ENCODE measurements at places on chromosomes 12 and 14.

GRCh38 chr12:88122666-88123065 is 19.2 kb downstream of the CEP290 start:
- DNase-seq, result no peak

DNA sequence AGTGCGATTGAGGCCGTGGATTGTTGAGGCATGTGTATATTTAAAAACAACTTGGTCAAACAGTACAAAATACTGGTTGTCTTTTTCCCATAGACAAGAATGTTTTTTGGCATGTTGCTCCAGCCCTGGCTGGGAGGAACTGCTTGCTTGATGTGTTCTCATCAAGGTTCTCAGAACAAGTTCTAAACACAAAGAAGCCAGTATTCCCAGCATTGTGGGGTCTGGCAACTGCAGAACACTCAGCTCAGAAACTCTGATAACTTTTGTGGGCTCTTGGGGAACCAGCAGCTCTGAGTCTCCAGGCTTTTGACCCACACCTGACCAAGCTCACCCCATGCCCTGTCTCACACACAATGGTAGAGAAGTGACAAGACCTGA is 27.1 kb upstream of the DICER1 start:
- DNase-seq, result no peak

DNA sequence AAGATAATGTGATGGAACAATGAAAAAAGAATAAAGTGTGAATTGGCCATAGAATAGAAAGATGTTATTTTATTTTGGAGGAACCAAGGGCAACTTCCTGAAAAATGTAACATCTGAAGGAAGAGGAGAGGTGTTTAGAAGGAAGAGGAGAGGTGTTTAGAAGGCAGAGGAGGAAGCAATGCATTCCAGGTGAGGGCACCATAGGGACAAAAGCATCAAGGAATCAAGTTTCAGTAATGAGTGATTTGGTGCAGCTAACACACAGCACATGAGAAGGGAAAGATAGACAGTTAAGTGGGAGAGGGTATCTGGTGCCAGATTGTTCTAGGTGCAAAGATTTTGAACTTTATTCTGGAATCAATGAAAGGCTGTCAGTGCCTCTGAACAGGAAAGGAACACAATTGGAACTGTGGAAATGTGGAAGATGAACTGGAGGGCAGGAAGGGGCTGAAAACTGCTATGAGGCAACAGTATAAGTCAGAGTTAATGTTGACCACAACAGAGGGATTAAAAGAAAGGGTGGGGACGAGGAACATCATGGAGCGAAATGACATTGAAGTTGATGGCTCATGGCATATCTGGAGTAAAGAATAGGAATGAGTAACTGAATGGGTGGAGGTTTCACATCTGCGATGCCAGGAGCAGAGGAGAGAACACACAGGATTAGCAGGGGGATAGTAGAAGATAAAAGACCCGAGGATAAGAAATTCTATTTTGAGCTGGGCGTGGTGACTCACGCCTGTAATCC is 326.6 kb downstream of the LRIG3 start:
- no peak for DNase-seq

DNA sequence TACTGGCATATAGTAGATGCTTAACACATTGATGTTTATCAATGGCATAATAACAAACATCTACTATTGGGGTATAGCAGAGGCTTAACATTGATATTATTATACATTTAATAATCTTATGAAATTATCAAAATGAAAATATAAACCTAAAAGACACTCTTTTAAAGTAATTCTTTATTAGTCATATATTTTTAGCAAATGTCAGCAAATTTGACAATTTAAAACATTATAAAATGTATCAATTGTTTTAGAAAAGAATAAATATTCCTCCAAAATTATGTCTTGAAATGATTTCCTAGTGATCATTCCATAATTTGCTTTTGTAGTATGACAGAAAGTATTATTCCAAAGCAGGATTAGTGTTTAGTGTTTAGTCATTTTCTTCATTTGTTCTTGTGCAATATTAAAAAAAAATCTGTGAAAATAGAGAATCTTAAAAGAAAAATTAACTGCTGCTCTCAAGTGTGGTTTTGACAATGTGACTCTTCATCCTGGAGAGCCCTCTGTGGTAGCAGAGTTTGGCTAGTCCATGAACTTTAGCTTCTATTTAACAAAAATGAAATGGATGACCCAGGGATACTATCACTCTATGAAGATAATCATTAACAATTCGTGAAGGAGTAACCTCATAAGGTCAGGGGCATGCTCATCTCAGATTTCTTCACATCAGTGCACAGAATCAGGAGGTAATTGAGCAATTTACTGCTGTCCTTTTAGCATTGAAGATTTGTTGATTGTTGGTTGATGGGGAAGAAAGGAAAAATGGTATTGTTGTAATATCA is 1018.5 kb downstream of the LRFN5 start:
- DNase-seq, result no peak

GRCh38 chr12:59689776-59690175 is 93.9 kb downstream of the SLC16A7 start:
- no peak for DNase-seq

GRCh38 chr14:52086711-52087110 is 17.9 kb upstream of the NID2 start:
- no peak for DNase-seq

DNA sequence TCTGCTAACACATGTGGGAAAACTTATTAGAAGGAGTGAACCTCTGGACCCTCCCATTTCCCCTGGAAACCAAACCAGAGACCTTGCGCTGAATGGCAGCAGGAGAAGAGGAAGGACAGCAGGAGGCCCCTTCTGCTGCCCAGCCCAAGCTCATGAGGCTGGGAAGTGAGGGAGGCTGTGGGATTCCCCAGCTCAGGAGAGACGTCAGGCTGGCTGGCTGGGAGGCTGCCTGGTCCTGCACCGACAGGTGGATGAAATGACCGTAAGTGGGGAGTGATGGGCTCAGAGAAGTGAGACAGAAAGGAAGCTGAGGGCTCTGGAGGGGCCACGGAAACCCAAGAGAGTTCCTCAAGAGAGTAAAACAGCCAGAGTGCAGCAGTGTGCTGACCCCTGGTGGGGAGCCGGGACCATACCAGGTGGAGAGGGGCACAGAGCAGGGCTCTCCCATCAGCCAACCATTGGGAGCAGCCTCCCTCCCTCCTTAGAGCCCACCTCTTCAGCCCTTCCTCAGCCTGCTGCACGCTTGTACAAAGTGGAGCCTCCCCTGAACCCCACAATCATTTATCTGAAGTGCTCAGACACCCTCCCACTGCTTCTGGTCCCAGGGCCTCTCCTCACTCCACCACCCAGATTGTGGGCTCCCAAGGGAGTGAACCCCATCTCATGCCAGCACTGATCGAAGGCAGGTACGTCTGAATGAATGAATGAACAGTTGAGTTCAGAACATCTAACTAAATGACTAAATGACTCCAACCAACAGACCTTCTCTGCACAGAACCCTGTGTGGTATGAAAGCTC is 14.0 kb downstream of the TAMALIN start:
- DNase-seq, result no peak

GRCh38 chr12:116466536-116466935 is 92.6 kb upstream of the MAP1LC3B2 start:
- no peak for DNase-seq

- DNase-seq, result no peak
These were observed 15.7 kb upstream of the ESPL1 start for GRCh38 chr12:53252349-53252916.

DNA sequence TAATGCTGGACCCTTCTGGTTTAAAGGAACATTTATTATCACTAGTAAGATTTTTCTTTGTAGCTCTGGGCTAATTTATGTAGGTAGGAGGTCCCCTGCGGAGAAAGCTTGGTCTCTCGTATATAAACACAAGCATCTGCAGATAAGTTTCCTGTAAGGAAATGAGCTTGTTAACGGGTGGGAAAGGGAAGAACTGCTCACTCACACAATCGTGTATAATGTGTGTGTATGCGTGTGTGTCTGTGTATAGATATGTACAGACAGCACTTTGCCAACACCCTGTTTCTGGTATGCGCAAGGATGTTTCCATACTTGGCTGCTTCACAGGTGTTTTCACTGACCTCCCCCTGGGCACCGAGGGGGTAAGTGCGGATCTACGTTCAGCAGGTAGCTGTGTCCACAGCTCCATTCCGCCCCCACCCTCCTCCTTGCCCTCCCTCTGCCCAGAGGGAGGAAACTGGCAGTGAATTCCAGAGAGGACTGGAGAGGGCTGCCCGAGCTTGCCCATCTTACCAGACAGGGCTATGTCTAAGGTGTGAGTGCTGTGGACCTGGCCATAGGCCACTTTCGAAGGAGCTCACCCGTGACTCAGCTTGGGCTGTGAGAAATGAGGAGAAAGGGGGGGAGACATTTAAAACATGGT is 65.2 kb downstream of the NINJ2 start:
- no peak for DNase-seq

GRCh38 chr12:20220339-20220738 is 148.0 kb upstream of the PDE3A start:
- DNase-seq, result no peak

GRCh38 chr14:73991092-73991491 is 28.0 kb downstream of the ENTPD5 start:
- no peak for DNase-seq

DNA sequence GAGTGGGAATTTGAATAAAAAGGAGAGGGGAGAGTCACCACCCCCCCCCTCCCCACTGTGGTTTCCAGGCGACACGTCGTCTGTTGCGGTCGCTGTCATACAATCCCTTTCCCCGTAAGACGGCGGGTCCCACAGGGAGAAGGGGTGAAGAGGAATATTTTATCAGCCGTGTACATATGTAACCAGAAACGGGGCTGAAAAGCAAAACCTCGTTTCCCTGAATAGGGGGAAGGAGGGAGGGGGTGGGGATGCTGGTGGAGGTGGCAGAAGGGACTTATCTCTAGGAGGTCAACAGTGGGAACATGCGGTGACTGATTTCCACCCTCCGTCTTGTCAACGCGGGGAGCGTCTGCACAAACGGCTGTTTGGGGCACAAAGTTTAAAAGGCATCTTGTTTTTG is 171.4 kb downstream of the RBM19 start:
- DNase-seq, result no peak

- DNase-seq, result no peak
These were observed 49.2 kb upstream of the ANP32D start for GRCh38 chr12:48423171-48423570.

- no peak for DNase-seq
These were observed 5.1 kb downstream of the MON2 start for GRCh38 chr12:62471734-62472133.

GRCh38 chr12:70759161-70759918 is 122.1 kb upstream of the PTPRB start:
- no peak for DNase-seq

DNA sequence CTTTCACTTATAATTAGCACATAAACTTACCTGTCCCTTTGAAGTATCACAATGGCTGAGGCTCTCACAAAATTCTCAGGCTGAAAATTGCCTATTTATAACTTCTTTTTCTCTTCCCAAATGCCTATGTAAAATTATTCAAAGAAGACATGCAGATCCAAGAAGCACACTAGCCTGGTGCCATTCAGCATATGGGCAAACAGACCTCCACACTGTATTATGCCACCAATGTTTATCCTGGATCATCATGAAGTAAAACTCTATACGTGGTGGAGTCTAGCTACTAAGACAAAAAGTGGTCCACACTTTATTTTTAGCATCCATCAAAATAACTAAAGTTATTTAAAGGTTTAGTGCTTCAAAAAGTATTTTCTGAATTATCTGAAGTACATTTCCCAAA is 15.8 kb downstream of the TC2N start:
- no peak for DNase-seq

DNA sequence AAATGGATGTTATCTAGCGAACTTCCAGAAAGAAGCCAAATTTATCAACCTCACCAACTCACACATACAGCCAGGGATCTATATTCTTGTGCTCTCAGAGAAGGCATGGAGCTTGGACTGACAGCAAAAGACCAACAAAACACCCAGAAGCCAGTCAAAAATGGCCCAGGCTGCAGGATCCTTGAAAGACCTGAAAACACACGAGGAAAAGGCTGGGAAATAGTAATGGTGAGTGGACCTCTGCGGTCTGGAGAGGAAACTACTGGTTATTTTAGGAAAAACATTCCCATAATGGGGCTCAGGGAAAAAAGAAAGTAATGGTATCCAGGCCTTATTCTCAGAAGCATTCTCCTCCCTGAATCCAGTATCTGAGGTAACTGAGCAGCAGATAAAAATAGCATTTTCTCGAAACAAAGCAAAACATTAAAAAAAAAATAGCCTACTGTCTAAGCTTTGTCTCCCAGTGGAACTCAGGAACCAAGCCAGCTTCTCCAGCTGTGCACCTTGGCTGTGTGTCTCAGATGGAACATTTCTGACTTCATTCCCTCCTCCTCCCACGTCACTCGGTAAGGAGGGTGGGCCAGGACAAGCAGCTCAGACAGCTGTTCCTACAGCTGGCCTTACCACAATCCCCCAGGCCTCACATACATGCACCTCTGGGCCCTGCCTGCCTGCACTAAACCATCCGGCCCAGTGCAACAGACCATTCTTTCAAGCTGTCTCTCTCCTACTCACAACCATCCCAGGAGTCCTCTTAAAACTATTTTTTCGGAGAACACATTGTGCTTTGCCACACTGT is 249.9 kb downstream of the DAD1 start:
- DNase-seq, result no peak

GRCh38 chr12:19165451-19165850 is 35.9 kb downstream of the PLEKHA5 start:
- no peak for DNase-seq

GRCh38 chr12:132021031-132021871 is 71.5 kb downstream of the EP400 start:
- DNase-seq, result no peak

- no peak for DNase-seq
These were observed 58.9 kb downstream of the DIO3 start for GRCh38 chr14:101620031-101620788.

GRCh38 chr14:68726093-68726695 is 66.7 kb downstream of the ZFP36L1 start:
- DNase-seq, result no peak

DNA sequence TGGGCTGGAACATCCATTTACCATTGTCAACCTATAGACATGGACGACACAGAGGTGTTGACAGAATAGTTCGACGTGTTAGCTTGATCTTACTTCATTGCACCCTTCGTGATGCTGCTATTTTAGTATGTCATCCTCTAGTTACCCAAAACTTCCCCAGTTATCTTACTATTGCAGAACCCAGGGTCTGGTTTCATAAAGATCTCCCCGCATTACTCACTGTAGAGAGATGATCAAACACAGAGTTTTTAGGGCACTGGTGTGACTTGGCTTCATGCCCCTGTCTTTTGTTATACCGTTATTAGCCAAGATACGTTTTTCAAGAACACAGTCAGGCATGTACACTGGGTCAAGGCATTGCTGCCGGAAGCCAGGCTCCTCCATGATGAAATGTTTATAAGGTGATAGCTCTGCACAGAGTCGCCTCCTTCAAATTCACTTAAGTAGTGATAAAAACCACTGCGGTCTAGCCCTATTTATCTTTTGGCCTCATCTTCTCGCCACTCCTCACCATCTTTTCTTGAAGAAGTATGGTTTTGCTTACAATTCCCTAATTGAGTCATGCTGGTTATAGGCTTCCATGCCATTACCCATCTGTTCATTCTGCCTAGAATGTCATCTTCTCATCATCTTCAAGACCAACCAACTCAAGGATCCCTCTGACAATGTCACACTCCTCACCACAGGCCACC is 1127.9 kb downstream of the VRK1 start:
- no peak for DNase-seq

All from activated CD4-positive, CD25-positive, alpha-beta regulatory T cell treated with anti-CD3 and anti-CD28 coated beads, Interleukin-2, amount 50 U/mL, for 16 hours (primary cell).